ENCODE measurements at places on chromosomes 11 and 22.

DNA sequence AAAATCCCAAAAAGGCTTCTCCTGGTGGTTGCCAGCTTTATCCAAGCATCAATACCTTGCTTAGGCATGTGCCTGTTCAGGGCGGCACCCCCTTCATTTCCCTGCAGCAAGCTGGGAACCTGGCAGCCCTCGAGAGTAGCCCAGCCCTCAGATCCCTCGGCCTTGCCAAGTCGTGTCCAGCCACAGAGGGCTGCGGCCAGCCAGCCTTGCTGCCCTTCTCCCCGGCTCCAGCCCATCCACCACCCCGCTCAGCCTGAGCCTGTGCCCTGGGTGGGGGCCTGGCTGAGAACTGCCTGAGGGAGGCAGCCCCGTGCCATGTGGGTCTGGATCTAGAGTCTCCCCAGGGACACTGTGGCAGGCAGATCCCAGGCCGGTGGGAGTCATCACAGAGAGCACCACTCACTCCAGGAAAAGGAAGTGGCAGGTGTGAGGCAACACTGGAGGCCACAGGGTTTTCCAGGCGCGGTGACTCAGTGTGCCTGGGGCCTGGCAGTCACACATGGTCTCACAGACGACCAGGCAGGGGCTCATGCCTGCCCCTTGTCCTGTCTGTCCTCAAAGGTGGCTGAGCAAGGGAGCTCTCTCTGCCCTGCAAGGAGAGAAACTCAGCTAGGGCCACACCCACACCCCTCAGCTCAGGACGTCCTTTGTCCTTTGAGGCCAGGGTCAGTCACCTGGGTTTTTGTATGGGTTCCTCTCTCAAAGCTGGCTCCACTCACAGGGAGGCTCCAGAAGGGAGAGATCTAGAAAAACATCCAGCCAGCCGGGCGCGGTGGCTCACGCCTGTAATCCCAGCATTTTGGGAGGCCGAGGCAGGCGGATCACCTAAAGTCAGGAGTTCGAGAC, 12.2 kb upstream of the CDC42BPG start:
- DNase-seq: peak; percentile 58

DNA sequence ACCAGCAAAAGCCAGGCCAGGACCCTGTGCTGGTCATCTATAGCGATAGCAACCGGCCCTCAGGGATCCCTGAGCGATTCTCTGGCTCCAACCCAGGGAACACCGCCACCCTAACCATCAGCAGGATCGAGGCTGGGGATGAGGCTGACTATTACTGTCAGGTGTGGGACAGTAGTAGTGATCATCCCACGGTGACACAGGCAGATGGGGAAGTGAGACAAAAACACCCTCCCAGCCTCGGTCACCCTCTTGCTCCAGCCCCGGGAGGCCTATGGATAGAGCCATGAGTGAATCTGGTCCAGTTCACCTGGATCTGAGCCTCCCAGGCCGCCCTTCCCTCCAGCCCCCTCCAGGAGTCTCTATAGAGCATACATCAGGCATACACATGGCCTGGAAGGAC, 115.2 kb upstream of the IGLL5 start:
- no peak for DNase-seq

- DNase-seq: no peak
Measured at GRCh38 chr11:82234256-82234655, 499.4 kb downstream of the FAM181B start.

DNA sequence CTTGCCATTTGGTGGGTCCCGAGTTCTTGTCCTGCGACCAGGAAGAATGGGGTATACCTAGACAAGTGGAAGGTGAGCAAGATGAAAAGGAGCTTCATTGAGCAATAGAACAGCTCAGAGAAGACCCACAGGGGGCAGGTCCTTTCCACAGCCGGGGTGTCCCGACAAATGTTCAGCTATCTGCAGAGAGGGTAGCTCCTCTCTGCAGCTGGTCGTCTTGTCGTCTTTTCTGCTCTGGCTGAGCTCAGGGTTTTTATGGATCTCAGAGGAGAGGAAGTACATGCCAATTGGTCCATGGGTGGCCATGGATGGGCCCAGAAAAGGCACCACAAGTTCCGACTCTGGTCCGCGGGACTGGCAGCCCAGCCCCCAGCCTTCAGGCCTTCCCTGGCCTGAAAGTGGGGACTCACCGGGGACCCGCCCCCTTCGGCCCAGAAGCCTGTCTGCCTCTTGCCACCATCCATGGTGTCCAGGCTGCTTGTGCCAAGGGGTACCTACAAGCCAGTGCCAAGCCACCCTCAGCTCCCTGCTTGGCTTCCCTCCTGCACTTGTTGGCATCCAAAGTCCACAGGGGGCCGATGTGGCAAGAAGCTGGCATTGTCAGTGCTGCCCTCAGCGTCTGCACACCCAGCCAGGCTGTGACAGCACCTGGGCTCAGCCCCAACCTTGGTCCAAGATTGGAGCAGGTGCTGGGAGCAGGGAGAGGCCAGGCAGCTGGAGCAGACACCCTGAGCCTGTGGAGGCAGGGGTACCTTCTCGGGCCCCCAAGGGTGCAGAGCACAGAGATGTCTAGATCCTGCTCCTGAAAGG, 438.9 kb downstream of the TBC1D22A start:
- no peak for DNase-seq

DNA sequence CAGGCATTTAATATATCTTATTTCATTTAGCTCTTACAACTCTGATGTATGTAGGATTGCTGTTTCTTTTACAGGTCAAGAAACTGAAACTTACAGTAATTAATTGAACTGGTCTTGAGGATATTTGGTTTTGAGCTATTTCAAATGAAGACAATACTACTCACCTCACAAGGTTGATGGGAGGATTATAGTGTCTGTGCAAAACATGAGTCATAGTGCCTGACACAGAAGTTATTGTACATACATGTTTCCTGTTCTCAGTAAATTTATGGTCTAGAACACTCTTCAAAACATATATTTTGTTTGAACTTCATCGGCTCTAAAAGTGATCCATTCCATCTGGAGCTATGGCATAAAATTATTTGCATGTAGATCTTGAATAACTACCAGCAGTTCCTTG, 61.9 kb downstream of the CECR2 start:
- DNase-seq: no peak

- no peak for DNase-seq
Measured at GRCh38 chr11:84906995-84907394, 720.1 kb downstream of the DLG2 start.

GRCh38 chr11:75505916-75506692, 19.6 kb downstream of the GDPD5 start:
- DNase-seq: no peak

DNA sequence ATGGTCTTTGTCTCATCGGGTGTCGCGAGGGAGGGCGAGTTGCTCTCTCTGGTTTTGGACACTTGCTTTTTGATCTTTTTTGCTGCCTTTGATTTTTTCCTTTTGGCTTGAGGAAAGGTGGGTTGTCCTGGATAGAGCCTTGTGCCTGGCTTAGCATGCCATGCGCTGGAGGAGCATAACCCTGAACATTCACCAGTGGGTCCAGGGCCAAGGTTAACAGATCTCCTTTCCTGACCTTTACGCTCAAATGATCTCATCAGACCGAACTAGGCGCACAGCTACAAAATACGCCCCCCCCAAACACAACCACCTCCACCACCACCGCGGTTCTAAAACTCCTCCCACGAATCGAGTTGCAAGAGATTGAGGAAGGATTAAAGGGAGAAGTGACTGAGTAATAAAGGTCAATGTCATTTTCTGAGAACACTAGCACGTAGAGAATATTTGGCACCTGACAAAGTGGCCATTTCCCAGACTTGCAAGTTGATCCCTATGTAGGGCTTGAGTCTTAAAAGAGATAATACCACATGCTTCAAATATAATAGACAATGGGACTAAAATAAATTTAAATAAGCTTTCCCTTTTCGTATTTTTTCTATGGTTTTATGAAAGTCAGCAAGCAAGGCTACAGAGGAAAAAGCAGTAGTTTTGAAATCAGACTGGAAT, 48.7 kb upstream of the CADM1 start:
- no peak for DNase-seq

GRCh38 chr11:126886636-126887035, 113.9 kb downstream of the KIRREL3 start:
- no peak for DNase-seq

DNA sequence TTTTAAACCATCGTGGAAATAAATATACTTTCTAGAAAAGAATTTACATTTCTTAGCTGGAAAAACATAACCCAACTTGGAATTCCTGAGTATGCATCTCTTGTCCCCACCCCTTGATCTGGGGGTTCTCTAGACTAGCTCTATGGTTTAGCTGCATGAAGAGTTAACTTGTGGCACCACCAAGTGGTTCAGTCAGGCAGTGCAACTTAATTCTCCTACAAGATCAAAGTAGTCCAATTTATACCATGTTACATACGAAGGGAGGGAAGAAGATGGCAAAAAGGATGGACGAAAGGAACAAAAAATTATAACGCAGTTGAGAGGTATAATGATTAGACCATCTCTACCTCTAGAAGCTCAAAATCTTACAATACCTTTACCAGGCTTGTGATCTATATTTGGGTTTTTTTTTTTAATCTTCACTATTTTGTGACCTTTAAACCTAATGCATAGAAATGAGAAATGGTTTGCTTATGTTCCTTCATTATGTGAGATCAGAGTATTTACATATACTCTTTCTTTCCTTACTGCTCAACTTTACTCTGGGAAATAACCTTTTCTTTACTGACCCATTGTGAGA, 28.5 kb upstream of the ALKBH3 start:
- DNase-seq: peak; percentile 69

DNA sequence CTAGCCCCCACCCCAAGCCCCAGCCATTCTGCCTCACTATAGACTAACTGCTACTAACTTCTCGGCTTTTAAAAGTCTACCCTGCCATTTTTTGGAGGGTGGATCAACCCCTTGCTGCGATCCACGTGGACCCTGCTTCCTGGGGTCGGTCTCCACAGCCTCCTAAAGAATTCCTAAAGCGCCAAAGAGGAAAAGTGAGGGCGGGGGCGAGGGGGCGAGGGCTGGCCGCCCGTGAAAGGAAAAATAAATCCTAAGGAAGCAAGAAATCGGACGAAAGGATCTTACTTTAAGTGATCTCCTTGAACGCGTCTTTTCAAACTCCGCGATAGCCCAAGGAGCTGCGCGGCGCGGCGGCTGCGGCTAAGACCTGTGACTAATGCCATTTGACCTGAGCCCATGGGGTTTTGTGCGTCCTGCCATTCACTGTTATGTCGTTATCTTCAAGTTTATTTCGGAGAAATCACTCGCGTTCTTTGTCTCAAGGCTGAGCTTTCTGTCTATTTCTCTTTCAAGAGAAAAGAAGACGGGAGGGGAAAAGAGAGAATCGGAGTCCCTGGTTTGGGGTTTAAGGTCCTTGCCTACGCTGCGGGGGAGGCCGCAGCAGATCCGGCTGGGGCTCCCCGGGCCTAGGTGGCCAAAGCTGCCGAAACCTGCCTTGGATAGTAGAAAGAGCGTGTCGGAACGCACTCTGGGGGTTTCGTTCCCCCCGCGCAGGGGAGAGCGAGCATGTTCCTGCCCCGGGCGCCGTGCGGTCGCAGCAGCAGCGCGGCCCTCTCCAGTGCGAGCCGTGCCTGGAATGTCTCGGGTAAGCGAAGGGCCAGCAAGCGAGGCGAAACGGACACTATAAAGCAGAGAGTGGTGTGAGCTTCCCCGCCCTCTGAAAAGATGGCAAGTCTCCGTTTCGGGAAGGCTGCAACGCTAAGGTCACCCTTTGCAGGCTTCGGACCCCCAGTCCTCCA, 2.8 kb upstream of the DBX1 start:
- no peak for DNase-seq

- no peak for DNase-seq
Measured at GRCh38 chr11:100674212-100674611, 12.9 kb upstream of the ARHGAP42 start.
